ENCODE measurements at places on chromosomes 2 and 18.

DNA sequence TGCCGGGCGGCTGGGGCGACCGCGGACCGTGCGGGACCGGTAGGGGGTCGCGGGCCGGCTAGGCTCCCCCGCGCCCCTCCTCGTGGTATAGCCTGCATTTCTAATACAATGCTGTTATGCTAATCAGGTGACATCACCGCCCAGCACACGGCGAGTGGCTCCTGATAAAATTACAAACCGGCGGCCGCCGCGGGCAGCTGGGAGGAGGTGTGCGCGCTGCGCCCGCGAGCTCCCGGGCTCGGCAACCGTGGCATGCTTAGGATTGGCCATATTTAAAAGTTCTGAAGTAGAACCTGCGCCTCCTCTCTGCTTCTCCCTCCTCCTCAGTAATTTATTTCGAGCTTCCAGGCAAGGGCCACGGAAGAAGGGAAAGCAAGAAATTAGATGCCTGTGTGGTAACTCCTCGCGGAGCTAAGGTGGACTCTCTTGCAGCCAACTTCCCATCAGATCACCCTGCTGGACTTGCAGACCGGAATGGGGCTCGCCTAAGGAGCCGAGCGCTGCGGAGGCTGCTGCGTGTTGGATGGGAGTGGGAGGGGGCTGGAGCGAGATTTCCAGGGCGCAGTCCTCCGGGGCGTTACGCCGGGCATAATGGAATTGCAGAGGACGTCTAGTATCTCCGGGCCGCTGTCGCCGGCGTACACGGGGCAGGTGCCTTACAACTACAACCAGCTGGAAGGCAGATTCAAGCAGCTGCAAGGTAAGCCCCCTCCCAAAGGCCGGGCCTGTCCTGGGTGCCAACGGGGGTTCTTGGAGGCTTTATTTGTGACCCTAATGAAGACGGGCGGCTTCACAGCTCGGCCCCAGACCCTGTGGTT is 102.3 kb downstream of the SPTBN1 start:
- peak; percentile 78 for DNase-seq

DNA sequence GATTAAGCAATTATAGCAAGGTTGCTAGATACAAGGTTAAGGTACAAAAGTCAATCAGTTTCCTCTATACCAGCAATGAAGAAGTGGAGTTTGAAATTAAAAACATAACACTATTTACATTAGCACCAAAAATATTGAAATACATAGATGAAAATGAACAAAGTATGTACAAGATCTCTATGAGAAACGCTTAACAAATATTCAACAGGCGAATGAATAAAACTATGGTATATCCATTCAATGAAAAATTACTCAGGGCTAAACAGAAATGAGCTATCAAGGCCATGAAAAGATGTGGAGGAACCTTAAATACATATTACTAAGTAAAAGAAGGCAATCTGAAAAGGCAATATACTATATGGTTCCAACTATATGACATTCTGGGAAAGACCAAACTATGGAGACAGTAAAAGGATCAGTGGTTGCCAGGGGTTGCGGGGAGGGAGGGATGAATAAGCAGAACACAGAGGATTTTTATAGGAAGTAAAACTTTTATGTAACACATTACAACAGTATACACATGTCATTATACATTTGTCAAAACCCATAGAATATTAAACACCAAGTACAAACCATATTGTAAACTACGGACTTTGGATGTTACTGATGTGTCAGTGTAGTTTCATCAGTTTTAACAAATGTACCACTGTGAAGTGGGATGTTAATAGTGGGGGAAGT is 62.1 kb downstream of the RMDN2 start:
- DNase-seq = no peak

- DNase-seq = no peak
These were observed 42.8 kb downstream of the SLC9A4 start for GRCh38 chr2:102515851-102516250.

DNA sequence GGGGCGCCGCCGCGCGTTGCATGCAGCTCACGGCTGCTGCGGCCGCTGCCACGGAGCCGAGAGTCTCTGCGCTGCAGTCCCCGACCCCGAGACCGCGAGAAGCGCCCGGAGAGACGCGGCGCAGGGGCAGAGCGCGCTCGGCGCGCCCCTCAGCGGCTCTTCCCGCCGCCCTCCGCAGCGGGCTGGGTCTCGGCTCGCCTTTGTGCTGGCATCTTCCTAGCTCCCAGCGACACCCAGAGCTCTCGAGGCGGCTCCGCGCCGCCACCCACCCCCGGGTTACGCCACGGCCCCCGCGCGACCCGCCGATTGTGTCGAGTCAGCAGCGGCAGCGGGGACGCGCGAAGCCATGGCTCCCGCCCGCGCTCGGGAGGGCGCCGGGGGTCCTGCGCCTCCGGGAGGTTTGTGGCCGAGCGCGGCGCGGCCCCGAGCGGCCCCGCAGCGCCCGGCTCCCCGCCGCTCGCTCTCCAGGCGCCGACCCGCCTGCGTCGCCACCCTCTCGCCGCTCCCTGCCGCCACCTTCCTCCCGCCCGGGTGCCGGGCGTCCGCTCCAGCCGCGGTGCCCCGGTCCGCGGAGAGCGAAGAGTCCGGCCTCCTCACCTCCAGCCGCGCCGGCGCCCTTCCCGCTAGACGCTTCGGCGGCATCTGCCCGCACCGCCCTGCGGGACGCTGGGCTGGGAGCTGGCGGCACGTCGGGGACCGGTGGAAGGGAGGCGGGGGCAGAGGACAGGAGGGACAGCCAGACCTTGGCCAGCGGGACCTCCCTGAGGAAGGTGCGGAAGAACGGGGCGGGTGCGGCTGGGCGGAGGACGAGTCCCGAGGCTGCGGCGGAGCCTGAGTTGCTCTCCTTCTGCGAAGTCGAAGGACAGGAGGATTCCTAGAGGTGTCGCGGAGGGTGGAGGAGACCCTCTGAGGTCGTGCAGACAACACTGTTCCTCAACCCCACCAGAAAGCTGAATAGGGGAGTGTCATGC is 46.3 kb upstream of the CCDC150 start:
- DNase-seq = no peak

DNA sequence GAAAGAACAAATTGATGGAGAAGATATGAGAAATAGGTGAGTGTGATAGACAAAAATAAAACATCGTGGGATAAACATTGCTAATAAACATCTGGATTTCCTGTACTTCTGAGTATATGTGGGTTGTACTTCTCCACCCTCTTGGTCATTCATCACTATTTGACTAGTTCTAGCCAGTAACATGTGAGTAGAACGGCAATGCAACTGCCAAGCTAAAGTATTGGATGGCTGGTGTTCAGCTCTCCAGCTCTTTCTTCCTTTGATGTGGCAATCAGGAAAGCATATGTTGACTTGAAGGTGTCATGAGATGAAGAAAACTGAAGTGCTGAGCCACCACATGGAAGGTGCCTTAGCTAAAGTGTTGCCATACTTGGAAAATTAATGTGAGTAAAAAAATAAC is 144.9 kb downstream of the SCG2 start:
- DNase-seq = no peak

DNA sequence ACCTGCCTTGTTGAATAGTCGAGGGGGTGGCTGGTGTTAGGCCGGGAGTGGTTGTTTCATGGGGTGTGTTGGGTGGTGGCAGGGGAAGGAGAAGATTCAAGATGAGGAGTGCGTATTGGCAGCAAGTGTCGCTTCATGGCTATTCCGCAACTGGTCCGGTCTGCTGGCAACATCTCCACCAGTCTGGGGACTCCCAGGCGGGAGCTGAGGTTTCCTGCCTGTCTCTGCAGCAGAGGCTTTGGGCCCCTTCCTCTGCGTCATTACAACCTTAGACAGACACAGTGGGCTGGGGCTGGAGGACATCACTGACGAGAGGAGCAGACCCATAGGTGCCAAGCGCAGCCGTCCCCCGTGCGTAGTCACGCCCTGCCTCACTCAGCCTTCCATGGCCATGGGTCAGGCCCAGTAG is 64.0 kb upstream of the MCFD2 start:
- peak; percentile 33 for DNase-seq

DNA sequence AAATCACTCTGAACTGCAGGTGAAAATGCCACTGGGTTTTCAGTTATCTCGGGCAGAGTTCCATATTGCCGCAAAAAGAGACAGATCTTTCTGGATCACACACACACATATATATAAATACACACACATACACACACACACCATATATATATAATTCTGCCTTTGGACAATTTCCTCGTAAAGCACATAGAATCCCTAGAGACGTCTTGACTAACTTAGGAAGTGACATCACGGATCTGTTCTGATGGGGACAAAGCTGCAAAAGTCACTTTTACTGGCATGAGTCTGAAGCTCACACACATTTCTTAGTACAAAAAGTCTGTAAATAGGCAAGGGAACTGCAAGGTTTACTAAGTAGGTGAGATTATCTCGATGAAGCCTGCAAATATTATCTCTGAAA is 28.6 kb upstream of the MBOAT2 start:
- no peak for DNase-seq

GRCh38 chr2:156803243-156803642 is 367.1 kb downstream of the GPD2 start:
- DNase-seq = no peak

- no peak for DNase-seq
These were observed 15.9 kb upstream of the KLHL30 start for GRCh38 chr2:238122287-238123217.

- DNase-seq = no peak
These were observed 78.9 kb downstream of the ZBTB7C start for GRCh38 chr18:48330016-48330991.

GRCh38 chr2:2762166-2762908 is 431.3 kb upstream of the MYT1L start:
- DNase-seq = no peak

DNA sequence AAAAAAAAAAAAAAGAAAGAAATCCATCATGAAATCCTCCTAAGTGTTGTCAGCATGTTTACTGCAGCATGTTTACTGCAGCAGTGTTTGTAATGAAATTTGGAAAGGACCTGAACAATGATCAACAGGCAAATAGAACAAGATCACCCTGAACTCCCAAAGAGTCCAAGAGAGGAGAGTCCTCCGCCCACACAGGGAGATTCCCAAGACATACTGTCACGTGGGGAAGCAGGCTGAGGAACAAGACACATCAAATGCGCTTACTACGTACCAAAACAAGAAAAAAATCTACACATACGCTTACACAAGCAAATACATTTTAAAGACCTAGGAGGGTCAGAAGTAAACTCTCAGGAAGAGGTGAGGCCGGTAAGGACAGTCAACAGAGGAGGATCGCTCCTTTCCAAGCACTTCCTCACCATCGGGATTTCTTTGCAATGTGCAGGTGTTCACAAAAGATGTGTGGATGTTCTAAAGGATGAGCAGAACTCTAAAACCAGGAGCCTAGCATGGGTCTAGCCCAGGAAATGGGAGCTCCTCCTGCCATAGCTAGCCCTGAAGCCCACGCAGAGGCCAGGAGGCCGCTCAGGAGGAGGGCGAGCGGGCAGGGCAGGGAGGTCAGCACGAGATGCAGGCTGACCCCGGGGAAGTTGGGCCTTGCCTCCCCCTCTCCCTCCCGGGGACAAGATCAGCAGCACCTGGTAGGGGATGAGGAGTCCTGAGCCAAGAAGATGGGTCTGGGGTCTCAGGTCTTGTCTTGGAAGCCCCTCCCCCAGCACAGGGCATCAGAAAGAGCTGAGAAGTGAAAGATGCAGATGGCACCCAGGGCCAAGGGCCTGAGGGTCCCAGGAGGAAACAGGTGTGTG is 66.4 kb downstream of the ZNF516 start:
- no peak for DNase-seq

GRCh38 chr2:201264472-201265173 is 4.3 kb downstream of the CASP8 start:
- DNase-seq = no peak

DNA sequence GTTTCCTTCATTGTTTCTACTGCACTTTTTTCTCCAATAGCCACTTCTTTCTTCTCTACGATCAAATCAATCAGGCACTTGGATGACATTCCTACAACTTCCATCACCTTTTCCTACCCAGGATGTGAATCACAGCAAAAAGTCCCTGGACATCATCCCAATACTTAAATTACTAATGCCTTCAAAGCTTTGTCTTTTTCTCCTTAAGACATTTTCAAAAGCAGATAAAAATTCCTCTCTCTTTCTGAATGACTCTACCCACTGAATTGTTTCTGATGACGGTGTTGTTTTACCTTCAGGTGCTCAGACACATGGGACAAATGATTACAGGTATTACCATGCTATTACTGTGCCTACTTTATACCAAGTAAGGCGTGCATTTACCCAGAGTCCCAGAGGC is 500.9 kb downstream of the FBXO15 start:
- DNase-seq = no peak

DNA sequence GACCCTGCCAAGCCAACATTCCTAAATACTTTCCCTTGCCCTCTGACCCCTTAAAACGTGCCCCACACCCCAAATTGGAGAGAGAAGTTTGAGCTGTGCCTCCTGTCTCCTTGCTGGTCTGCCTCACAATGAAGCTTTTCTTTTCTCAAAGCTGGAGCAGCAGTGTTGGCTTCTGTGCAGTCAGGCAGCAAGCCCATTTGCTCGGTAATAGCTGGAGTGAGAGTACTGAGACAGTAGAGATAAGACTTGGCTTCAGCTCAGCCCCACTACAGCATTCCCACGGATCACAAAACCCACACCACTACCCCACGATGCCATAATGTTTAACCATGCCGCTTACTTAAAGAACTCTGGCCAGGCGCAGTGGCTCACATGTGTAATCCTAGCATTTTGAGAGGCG is 73.0 kb downstream of the NCAPH start:
- DNase-seq = peak; percentile 10

DNA sequence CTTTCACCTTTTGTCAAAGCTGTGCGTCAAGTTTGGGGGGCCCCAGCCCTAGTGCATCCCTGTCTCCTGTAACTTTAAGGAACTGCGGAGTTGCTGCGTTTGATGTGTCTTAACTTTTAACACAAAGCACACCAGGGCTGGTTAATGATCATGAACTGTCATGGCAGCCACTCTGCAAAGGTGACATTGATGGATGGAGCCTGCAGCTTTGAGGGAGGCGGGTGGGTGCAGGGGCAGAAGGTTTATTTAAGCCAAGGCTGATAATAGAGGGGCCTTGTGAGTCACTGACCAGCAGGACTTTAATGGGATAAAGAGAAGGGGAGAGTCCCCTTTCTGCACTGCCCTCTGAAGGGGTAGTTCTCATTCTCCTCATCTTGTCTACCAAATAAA is 190.2 kb upstream of the GATA6 start:
- DNase-seq = no peak

- DNase-seq = no peak
These were observed 35.4 kb upstream of the REEP1 start for GRCh38 chr2:86372641-86373502.

DNA sequence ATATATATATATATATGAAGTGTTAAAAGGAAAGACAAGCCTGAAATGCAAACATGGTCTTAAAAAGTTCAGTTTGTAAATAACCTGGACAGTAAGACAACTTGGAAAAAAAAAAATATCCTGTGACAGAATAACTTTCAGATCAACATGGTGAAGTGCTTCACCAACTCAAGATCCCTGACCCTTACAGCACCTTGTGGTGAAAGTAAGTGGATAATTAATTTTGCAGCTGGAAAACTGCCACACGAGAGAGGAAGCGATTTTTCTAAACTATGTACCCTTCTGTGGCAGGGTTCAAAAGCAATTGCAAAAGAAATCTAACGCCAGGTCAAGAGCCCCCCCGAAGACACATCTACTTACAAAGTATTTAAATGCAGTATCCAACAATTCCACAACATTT is 95.8 kb downstream of the PAX3 start:
- DNase-seq = no peak

- no peak for DNase-seq
These were observed 206.9 kb downstream of the BCL2 start for GRCh38 chr18:63112706-63113105.
